ENCODE measurements at places on chromosomes 7 and 10.

- no peak for DNase-seq
Observed at GRCh38 chr7:34454381-34454780, 203.6 kb upstream of the NPSR1 start.

- no peak for DNase-seq
Observed at GRCh38 chr7:30351286-30351685, 66.9 kb downstream of the ZNRF2 start.

GRCh38 chr10:95478935-95479334 is 82.2 kb downstream of the SORBS1 start:
- no peak for DNase-seq

DNA sequence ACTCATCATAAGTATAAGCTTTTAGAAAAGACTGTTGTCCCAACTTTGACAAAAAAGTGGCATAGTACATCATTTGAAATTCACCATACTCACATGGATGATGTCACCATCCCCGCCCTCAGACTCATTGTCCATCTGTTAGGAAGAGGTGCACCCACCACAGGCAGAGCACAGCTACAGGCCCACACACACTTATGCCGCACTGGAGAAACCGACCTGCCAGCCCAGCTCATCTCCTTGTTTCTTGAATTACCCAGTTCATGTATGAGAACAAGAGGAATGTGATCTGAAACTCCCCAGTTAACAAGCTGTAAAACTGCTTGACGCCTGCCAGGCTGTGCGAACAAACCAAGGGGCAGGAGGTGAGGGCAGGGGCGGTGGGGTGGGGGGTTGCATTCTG is 312.0 kb downstream of the DPP6 start:
- no peak for DNase-seq

GRCh38 chr7:24456526-24457218 is 116.6 kb upstream of the PALS2 start:
- DNase-seq, result no peak

DNA sequence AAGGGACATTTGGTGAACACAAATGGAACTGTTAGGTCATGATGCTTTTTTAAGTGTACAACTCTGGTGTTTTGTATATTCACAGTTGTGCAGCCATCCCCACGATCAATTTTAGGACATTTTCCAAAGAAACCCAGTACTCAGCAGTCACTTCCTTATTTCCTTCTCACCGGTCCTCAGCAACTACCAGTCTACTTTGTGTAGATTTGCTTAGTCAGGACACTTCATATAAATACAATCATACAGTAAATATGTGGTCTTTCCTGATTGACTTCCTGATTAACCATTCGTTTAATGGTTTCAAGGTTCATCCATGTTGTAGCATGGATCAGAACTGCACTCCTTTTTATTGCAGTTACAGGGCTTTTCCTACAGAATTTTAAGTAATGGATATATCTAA is 14.4 kb downstream of the SGPL1 start:
- no peak for DNase-seq

GRCh38 chr10:102492983-102493382 is 9.5 kb downstream of the ACTR1A start:
- DNase-seq, result no peak

DNA sequence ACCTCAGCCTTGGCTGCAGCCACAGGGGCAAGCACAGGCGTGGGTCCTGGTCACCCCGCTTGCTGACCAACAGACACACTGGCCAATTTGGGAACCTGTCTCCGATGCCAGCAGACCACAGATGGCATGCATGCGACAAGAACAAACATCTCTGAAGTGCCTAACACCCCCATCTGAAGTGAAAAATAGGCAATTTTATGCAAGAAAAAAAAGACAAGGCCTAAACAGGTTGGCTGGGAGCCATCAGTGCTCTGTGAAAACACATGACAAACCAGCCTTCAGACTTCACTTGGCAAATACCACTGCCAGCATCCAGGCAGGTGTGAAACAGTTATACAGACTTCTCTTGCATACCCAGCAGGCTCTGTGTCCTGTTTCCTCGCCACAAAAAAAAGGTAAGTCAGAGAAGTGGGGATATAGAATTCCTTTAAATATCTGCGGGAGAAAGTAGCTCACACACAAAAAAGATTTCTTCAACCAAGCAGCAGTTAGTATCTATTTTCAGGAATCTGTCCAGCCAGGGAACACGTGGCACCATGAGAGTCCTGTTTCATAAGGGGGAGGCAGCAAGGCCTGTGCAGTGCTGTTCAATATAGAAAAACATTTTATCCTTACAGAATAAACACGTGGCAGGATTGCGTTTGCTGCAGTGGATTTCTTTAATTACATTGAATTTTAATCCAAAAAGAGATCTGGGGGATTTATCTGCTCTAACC is 293.4 kb upstream of the MKLN1 start:
- DNase-seq, result no peak

GRCh38 chr7:18361756-18362155 is 133.8 kb upstream of the HDAC9 start:
- DNase-seq, result no peak

- DNase-seq, result no peak
Observed at GRCh38 chr7:77223261-77223660, 23.6 kb upstream of the FGL2 start.

GRCh38 chr10:133143200-133143533 is 16.9 kb upstream of the KNDC1 start:
- no peak for DNase-seq

GRCh38 chr10:91935886-91936285 is 12.3 kb downstream of the BTAF1 start:
- DNase-seq, result no peak

GRCh38 chr10:124083047-124083739 is 10.2 kb downstream of the CHST15 start:
- DNase-seq, result no peak

- DNase-seq, result no peak
Observed at GRCh38 chr7:56092789-56093531, at the start of gene PHKG1. Gene PHKG1 (minus strand): TSS chr7:56092952. CDS start chr7:56088941, 4,011 bp downstream.

- DNase-seq, result no peak
Observed at GRCh38 chr10:78757344-78757925, 311.3 kb upstream of the ZMIZ1 start.

DNA sequence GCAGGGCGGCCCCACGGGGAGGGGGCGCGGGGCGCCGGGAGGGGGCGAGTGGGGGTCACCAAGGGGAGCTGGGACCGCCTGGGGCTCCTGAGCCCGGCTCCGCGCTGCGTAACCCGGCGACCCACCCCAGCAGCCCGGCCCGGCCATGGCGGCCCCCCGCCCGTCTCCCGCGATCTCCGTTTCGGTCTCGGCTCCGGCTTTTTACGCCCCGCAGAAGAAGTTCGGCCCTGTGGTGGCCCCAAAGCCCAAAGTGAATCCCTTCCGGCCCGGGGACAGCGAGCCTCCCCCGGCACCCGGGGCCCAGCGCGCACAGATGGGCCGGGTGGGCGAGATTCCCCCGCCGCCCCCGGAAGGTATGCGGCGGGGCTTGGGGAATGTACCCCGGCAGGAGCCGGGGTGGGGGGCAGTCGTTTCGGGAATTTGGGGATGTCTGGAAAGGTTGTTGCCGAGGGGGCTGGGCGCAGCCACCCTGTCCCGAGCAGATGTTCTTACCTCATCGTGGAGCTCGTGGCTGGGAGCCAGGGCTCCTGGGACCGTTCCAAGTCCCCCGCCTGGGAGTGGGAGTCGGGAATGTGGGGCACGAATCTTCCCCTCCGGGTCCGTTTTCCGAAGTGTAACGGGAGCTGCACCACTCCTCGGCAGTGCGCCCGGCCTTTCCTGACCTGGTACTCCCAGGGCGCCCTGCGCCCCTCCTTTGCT is 431 bp downstream of the ZYX start:
- no peak for DNase-seq

- DNase-seq, result no peak
Observed at GRCh38 chr10:22599048-22599561, 115.3 kb downstream of the PIP4K2A start.

DNA sequence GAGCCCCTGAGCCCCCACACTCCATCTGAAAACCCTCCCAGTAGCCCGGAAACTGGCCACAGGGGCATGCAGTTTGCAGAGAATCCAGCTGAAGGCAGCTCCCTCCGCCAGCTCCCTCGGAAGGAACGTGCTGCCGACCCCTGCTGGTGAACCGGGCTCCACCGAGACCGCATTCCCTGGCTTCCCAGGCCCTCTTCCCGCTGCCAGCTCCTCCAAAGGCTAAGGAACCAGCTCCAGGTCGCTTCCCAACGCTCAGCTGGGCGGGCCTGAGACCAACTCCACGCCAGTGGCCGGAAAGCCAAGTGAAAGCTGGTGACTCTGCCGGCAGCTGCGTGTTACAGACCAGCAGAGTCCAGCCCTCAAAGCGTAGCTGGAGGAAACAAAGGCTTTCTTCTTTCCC is 35.8 kb downstream of the GPER1 start:
- DNase-seq, result no peak

DNA sequence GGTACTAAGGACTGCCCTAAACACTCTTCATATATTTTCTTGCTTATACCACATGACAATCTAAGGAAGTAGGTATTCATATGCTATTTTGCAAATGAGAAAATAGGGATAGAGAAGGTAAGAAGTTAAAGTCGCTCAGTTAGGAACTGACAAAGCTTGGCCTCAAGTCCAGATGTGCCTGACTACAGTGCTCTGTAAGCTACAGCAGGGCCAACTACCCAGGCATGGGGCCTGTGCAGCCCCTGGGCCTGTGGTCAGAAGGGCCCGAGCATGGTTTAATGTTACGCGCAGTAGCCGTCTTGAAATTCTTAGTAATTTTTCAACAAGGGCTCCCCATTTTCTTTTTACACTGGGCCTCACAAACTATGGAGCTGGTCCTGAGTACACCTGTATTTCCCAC is 146.2 kb downstream of the GLI3 start:
- DNase-seq, result no peak

- DNase-seq, result no peak
Observed at GRCh38 chr10:57320416-57320815, 947.3 kb downstream of the IPMK start.

- DNase-seq, result no peak
Observed at GRCh38 chr7:30168835-30169573, 34.2 kb downstream of the MTURN start.

- no peak for DNase-seq
Observed at GRCh38 chr7:37174460-37174859, 274.2 kb downstream of the ELMO1 start.

GRCh38 chr7:44976040-44976745 is 2.6 kb downstream of the MYO1G start:
- no peak for DNase-seq

DNA sequence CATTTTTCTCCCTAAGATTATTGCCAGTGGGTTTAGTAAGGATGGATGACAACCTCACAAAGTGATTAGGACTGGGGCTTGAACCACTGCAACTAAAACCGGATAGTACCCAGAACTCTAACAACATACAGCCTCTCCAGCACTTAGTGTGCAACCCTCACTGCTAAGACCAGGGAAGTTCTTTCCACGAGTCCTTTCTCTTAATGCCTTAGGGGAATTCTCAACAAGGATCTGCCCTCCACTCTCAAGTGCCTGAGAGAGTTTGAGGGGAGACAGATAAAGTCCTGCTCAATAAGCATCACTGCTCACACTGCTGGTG is 104.6 kb downstream of the NRP1 start:
- DNase-seq, result no peak

DNA sequence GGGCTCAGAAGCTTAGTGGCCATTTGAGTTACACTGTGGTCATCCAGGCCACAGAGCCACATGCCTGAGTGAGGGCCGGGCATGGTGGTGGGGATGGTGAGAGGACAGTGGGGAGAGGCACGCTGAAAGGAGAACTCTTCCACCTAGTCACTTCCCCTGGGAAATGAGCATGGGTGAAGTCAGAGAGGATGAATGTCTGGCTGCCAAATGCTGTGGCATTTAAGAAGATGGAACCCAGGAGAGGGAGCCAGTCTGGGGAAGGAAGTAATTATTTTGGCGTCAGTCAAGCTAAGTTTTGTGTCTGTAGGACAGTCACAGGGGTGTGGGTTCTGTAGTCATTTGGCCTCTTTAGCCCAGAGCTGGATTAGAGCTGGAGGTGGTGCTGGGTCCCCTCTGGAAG is 86.0 kb upstream of the PODXL start:
- DNase-seq, result no peak

DNA sequence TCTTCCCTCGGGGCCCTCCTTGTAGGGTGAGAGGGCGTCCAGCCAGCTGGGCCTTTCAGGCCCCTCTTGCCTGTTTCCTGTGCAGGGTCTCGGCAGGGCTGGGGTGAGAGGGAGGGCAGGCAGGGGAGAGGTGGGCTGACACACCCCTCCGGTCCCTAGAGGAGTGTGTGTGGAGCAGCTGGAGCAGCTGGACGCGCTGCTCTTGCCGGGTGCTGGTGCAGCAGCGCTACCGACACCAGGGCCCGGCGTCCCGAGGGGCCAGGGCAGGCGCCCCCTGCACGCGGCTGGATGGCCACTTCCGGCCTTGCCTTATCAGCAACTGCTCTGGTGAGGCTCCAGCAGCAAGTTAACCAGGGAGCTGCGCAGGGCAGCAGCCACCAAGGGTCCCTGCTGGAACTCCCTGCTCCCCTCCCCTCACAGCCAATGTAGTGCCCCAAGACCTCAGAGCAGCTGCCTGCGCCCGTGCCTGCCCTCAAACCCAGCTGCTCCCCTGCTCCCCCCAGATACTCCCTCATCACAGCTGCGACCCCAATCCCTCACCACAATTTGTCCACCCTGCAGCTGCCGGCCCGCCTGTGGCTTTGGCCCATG is 15.7 kb upstream of the ZNF862 start:
- no peak for DNase-seq

GRCh38 chr10:126391192-126391885 is 3.1 kb upstream of the ADAM12 start:
- DNase-seq, result no peak

DNA sequence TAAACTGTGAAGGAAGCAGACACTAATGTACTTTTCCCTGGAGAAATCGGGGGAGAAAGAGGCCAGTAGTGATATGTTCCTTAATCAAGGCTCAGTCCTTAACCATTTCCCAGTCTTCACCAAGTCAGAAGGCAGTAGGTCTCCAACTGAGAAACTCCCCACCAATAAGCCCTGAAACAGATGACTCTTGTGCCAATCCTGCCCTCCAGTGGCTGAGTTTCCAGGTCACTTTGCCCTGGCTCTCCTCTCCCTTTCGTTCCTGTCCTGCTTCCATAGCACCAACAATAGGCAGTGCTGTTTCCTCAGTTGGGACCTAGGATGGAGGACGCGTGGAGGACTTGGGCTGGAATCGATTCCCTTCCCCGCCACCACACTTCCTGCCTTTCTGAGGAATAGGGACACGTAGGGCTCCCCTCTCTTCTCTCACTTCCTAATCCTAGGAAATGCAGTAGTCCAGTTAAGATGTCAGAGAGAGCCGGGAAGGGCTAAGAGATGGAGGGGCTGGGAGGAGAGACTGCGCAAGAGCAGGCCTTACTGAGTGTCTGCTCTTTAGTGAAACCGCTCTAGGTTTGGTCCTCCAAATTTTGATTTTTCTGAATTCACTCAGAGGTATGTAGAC is 23.4 kb downstream of the ATOH7 start:
- no peak for DNase-seq

DNA sequence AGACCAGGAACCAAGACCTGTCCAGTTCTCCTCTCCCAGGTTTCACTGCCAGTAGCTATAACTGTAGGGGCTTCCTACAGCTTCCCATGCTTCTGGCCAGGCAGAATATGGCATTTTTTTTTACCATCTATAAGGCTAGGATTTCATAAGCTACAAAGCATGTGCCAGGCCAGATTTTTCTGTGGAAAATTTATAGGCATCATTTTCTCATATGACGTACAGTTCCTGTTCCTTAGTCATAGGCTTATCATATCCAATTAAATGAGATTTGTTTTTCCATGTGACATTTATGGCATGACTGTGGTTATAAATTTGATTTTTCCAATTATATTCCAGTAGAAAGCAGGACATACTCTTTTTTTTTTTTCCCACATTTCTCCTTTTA is 208.6 kb upstream of the NPY start:
- DNase-seq, result no peak

All from vagina (tissue), 2 donors.